Natural killer cell (primary cell): ENCODE measurements at places on chromosomes 2 and 18. TPM values are rescaled to one million over a fixed set of nuclear protein-coding genes. Genes with fewer than 3 reads are reported as not detected.

DNA sequence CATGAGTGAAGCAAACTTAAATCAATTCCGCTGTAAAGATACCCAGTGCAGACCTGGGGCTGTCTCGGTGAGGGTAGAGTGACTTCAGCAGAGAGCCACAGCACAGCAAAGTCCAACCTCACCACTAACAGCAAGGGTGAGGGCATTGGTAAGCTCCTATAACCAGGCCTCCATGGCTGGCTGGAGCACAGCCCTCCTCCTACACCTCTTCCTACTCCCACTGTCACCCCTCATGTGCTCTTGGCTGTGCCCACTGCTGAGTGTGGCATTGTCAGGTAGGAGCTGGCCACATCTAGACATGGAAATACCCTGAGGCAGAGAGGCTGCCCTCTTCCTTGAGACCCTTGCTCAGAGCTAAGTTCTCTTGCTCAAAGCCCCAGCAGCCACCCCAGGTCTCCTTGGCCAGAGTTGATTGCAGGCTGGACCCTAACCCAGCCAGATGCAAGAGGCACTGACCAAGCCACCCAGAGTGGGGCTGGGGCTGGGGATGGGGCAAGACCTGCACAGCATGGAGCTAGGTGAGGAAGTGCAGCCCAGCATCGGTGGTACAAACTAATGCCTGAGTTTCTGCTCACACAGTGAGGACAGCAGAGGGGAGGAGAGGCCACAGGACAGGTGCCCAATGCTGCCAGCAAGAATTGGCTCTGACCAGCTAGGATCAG lies 77.6 kb upstream of the RAB6C start:
- H3K4me1 ChIP-seq: no peaks in the 10 kb centered on the region
- H3K36me3 ChIP-seq: no peaks in the 10 kb centered on the region
- no peak for DNase-seq
- no peak overlapping the region for H3K4me3 ChIP-seq

DNA sequence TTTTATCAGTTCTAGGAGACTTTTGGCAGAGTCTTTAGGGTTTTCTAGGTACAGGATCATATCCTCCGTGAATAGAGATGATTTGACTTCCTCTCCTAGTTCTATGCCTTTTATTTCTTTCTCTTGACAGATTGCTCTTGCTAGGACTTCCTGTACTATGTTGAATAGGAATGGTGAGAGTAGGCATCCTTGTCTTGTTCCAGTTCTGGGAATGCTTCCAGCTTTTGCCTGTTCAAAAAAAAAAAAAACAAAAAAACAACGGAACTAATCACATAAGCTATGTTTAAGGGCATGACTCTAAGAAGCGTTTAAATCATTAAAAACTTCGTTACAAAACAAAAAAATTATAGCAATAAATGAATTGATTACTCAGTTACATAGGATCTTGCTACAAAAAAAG lies 145.7 kb downstream of the NUP35 start:
- H3K27ac ChIP-seq: no peak overlapping the region
- H3K27me3 ChIP-seq: no peaks in the 10 kb centered on the region
- no peaks in the 10 kb centered on the region for H3K4me1 ChIP-seq
- H3K4me3 ChIP-seq: no peak overlapping the region

GRCh38 chr2:178234648-178235047 lies 40.3 kb downstream of the OSBPL6 start:
- H3K36me3 ChIP-seq: no peaks in the 10 kb centered on the region
- no peaks in the 10 kb centered on the region for H3K4me1 ChIP-seq
- no peaks in the 10 kb centered on the region for H3K27me3 ChIP-seq
- DNase-seq: no peak

The NEU2 gene
- not detected for total RNA-seq

DNA sequence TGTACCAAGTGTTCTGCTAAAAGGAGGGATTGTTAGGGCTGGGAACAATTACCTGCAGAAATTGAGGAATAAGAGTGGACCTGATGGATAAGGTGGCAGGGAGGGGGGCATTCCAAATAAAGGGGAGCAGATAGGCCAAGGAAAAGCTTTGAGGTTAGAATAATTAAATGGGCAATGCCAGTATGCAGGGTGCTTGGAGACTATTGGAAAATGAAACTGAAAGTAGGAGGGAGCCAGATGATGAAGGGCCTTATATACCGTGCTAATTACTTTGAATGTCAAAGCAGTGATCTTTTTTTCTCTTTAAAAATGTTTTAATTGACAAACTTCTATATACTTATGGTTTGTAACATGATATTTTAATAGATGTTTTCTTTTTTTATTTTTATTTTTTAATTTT lies 42.9 kb downstream of the MMADHC start:
- H3K36me3 ChIP-seq: no peaks in the 10 kb centered on the region
- H3K4me3 ChIP-seq: no peak overlapping the region
- no peak for DNase-seq
- no peaks in the 10 kb centered on the region for H3K27me3 ChIP-seq

- H3K27ac ChIP-seq: no peak overlapping the region
- H3K36me3 ChIP-seq: peaks cover 12% of the 10 kb centered on the region
- H3K27me3 ChIP-seq: no peaks in the 10 kb centered on the region
- H3K4me1 ChIP-seq: no peaks in the 10 kb centered on the region
- DNase-seq: no peak
Observed at GRCh38 chr2:241489733-241490680, 18.4 kb downstream of the STK25 start.

The ABCG5 gene
- total RNA-seq: not detected

DNA sequence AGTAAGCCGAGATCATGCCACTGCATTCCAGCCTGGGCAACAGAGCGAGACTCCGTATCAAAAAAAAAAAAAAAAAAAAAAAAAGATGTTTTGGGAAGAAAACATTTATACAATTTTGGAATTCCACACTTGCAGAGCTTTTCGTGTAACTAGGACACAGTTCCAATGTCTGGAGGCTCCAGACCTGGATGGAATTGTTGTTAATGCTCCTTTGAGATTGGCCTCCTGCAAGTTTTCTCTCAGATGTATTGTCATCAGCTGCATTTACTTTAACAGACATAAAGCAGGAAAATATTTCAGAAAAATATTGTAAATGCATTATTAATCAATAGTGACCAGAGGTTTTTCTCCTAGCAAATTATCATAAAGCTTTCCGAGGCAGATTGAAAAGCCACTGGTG lies 124.1 kb downstream of the RBM43 start:
- no peak for DNase-seq
- H3K4me3 ChIP-seq: no peak overlapping the region
- no peak overlapping the region for H3K27ac ChIP-seq

GRCh38 chr18:57087644-57088376 lies 59.1 kb upstream of the BOD1L2 start:
- DNase-seq: no peak
- H3K4me3 ChIP-seq: no peak overlapping the region
- no peaks in the 10 kb centered on the region for H3K27me3 ChIP-seq
- no peaks in the 10 kb centered on the region for H3K36me3 ChIP-seq
- peaks cover 7% of the 10 kb centered on the region for H3K4me1 ChIP-seq

DNA sequence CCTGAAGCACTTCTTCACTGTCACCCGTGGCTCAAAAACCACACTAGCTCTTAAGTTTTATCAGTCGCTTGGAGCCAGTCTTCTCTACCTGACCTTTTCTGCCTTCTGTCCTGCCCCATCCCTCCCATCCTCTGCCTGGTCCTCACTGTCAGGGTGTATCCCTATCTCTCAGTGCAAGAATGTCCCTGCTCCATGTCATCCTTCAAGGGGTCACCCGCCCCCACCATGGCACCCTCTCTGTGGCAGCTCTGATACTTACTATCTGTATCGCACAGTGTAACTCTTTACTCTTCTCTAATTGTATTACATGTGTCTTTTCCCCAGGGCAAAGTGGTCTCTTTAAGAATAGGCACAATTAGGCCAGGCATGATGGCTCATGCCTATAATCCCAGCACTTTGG lies 4.4 kb downstream of the VAMP5 start:
- peaks cover 29% of the 10 kb centered on the region for H3K4me1 ChIP-seq
- no peak for DNase-seq
- H3K36me3 ChIP-seq: no peaks in the 10 kb centered on the region
- no peak overlapping the region for H3K27ac ChIP-seq

DNA sequence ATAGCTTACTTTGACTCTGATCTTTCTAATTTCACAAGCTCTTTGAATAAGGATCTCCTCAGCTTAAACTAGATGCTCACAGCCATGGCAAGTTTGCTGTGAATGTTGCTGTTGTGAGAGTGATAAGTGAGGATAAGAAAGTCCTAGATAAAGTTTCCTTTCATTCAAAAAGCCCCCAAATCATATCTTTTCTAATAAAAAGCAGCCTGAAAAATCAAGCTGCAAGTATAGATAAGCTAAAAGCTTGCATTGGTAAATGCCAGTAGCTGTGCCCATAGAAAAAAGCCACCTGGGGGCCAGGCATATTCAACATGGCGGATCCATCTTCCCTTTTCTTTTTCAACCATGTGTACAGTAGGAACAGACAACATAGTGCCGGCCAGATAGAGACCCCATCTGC lies 4.3 kb downstream of the NLRC4 start:
- no peak overlapping the region for H3K27ac ChIP-seq
- H3K27me3 ChIP-seq: no peaks in the 10 kb centered on the region
- H3K36me3 ChIP-seq: no peaks in the 10 kb centered on the region
- H3K4me1 ChIP-seq: no peaks in the 10 kb centered on the region
- no peak for DNase-seq

The MGAT4A gene
- total RNA-seq: 91.6 TPM

The NCL gene
- total RNA-seq: 485 TPM

DNA sequence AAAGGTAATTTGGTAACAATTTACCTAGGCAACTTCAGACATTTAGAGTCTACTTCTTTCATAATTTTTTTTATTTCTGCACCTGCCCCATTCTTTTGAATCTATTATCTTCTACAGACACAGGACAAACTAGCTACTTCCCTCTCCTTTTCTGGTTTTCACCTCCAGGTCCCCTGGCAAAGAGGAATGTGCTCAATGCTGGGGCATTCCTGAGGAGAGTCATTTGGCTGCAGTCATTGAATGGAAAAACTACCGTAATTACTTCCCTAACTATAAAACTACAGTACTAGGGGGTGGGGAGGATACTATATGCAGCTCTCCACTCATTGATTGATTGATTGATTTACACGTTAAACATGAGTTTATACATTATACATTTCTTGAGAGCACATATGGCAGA lies 11.2 kb upstream of the ARHGAP28 start:
- no peaks in the 10 kb centered on the region for H3K27me3 ChIP-seq
- H3K4me3 ChIP-seq: no peak overlapping the region
- no peaks in the 10 kb centered on the region for H3K4me1 ChIP-seq
- H3K27ac ChIP-seq: no peak overlapping the region
- H3K36me3 ChIP-seq: no peaks in the 10 kb centered on the region

GRCh38 chr2:30692829-30693275 lies 114.4 kb downstream of the CAPN13 start:
- H3K4me1 ChIP-seq: no peaks in the 10 kb centered on the region
- H3K27ac ChIP-seq: no peak overlapping the region
- DNase-seq: no peak
- H3K36me3 ChIP-seq: no peaks in the 10 kb centered on the region
- no peak overlapping the region for H3K4me3 ChIP-seq
- H3K27me3 ChIP-seq: no peaks in the 10 kb centered on the region

- H3K4me3 ChIP-seq: no peak overlapping the region
- no peaks in the 10 kb centered on the region for H3K27me3 ChIP-seq
- no peak overlapping the region for H3K27ac ChIP-seq
Observed at GRCh38 chr2:27185331-27186026, 26.4 kb upstream of the ATRAID start.

The CCDC68 gene
- total RNA-seq: not detected

- no peak for DNase-seq
- H3K36me3 ChIP-seq: no peaks in the 10 kb centered on the region
- no peak overlapping the region for H3K27ac ChIP-seq
Observed at GRCh38 chr2:53315149-53315548, 452.5 kb upstream of the CHAC2 start.

The CAPN13 gene
- not detected for total RNA-seq

- no peak overlapping the region for H3K4me3 ChIP-seq
- no peak for DNase-seq
- peaks cover 40% of the 10 kb centered on the region for H3K36me3 ChIP-seq
Observed at GRCh38 chr2:219250049-219250781, 2.8 kb upstream of the TUBA4B start.

DNA sequence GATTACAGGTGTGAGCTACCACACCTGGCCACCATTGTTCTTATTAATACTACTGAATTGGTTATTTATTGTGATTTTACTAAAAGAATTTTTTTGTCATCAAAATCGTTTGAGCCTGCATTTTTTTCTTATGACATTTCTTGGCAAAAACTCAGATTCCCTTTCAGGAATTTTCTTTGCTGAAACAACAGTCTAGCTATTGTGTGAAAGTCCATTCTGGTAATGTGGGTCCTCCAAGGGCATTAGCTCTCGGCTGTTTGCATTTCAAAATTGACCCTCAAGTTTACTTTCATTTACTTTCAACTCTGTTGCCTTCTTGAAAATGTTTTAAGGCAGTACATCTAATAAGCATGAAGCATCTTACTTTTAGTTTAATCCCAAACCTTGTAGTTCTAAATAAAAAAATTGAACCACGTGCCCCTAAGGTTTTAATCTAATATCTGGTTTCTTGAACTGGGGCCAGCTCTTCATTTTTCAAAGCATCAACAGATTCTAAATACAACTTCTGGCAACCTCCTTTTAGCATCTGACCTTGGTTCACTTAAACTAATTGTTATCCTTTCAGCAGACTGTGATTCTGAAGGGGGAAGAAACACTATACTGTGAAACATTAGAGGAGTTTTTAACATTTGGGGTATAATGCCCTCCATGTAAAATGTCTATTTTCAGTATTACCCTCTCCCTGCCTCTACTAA lies 325.2 kb upstream of the RAB12 start:
- H3K36me3 ChIP-seq: no peaks in the 10 kb centered on the region
- no peak overlapping the region for H3K27ac ChIP-seq
- H3K4me3 ChIP-seq: no peak overlapping the region

GRCh38 chr2:46530639-46531038 lies 51.3 kb downstream of the TMEM247 start:
- no peak for DNase-seq
- H3K27me3 ChIP-seq: no peaks in the 10 kb centered on the region
- no peaks in the 10 kb centered on the region for H3K36me3 ChIP-seq
- no peak overlapping the region for H3K4me3 ChIP-seq
- H3K27ac ChIP-seq: no peak overlapping the region

DNA sequence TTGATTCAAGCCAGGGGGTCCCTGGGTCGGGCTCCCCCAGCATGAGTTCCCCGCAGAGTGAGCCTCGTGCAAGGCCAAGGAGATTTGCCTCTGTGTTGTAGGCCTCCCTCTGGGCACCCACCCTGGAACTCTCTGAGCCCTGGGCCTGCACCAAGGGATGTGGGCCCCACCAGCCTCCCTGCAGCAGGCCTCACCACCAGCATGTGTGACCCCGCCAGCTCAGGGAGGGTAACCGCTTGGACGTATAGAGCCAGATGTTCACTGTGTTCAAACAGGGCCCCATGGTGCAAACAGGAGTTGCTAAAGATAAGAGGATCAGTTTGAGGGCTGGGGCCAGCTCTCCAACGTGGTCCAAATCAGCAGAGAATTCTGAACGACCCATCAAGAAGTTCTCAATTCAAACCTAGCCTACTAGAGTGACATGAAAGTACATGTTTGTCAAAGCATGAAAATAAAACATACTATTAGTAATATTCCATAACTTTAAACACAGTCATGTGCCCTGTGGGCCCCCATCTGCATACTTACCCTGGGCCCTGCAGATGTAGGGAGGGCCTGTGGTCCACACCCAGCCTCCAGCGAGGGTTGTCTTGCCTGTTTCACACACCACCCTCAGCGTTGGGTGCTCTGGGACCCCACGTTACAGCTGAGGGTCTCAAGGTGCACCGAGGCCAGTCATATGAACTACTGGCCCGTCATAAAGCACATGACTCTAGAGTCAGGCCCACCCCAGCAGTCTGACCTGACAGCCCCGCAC lies 5.5 kb upstream of the TUBB6 start:
- H3K27me3 ChIP-seq: peaks cover 7% of the 10 kb centered on the region
- peaks cover 9% of the 10 kb centered on the region for H3K4me1 ChIP-seq
- H3K36me3 ChIP-seq: no peaks in the 10 kb centered on the region
- no peak overlapping the region for H3K27ac ChIP-seq
- no peak overlapping the region for H3K4me3 ChIP-seq

- H3K27ac ChIP-seq: no peak overlapping the region
- no peaks in the 10 kb centered on the region for H3K4me1 ChIP-seq
- no peak overlapping the region for H3K4me3 ChIP-seq
Observed at GRCh38 chr2:64515086-64515485, 9.0 kb upstream of the AFTPH start.
